ENCODE measurements at places on chromosomes 7 and 10. TPM values are rescaled to one million over a fixed set of nuclear protein-coding genes. Genes with fewer than 3 reads are reported as not detected.

GRCh38 chr10:113739031-113739430, 12.5 kb upstream of the PLEKHS1 start:
- H3K4me1 ChIP-seq: no peaks in the 10 kb centered on the region
- no peaks in the 10 kb centered on the region for H3K27me3 ChIP-seq
- no peak for DNase-seq
- H3K36me3 ChIP-seq: no peaks in the 10 kb centered on the region
- no peak overlapping the region for H3K27ac ChIP-seq

- no peaks in the 10 kb centered on the region for H3K36me3 ChIP-seq
- no peak overlapping the region for H3K4me3 ChIP-seq
- H3K27ac ChIP-seq: no peak overlapping the region
- no peaks in the 10 kb centered on the region for H3K4me1 ChIP-seq
- no peaks in the 10 kb centered on the region for H3K27me3 ChIP-seq
Observed at GRCh38 chr10:109173937-109174336, 749.4 kb downstream of the XPNPEP1 start.

DNA sequence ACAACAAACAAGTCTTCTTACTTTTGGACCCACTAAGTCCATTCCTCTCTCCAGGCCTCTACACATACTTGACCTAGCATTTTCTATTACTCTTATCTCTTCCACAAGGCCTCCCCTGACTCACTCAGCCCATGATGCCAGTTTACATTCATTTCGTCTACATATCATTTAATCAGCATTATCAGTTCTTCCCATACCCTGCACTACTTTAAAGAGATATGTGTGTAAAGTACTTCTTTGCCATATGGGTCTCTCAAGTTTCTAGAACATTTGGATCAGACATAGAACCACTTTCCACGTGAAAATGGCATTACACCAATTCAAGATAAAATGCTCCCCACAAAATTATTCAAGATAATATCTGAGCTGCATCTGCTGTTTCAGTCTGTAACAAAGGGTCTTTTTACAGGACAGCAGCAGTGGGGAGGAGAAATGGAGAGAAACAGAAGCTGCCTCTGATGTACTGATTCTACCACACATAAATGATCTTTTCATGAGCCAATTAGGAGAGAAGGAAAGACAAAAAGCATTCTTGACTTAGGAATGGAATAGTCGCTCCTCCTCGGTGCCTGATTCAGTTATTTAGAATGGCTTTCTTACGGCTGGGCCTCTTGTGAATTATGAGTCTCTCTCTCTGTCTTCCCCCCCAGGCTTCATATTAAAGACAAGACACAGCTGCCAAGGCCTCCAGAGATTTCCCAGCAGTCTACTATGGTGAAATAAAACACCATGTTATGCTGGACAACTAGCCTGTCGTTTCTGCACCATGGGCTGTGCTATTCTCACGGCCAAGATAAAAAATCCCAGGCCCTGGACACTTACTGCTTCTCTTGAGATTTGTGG, 46.9 kb upstream of the SEPTIN7 start:
- no peak overlapping the region for H3K27ac ChIP-seq
- H3K27me3 ChIP-seq: no peaks in the 10 kb centered on the region
- H3K36me3 ChIP-seq: no peaks in the 10 kb centered on the region
- DNase-seq: no peak
- no peaks in the 10 kb centered on the region for H3K4me1 ChIP-seq

AKR1C4 gene
- total RNA-seq: not detected

PODXL gene
- 1.2 TPM for total RNA-seq

Measured in CD8-positive, alpha-beta memory T cell (primary cell).